ENCODE measurements at places on chromosomes 1 and 21.
A peak's percentile ranks its signal among the peaks of the same experiment; 100 is the strongest.

- DNase-seq, result no peak
Observed at GRCh38 chr1:58585581-58586151, 8.6 kb upstream of the TACSTD2 start.

DNA sequence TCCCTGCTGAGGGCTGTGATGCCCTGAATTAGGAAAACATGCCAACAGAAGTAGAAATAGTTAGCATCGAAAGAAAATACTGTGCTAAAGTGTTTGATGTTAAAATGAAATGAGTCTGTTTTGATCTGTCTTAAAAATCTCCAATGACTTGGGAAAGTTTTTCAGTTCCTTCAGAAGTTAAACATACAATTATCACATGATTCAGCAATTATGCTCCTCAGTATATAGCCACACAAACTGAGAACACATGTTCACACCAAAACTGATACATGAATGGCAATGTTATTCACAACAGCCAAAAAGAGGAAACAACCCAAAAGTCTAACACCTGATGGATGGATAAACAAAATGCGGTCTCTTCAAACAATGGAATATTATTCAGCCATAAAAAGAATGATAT lies 130.6 kb downstream of the PTPN14 start:
- no peak for DNase-seq

- no peak for DNase-seq
Observed at GRCh38 chr1:81231729-81232038, 569.0 kb upstream of the ADGRL2 start.

DNA sequence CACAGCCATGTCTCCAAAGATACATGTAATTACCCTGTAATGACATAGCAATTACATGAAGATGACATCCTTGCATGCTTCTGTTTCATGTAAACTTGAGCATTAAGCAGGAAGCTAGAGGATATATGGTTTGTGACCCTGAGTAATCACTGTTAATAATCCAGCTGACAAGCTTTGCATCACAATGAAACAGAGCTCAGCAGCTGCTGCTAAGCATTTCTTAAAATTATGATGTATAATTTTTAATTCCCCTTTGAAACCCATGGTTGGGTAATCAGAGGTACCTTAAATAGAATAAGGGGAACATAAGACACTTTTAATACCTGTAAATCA lies 293.5 kb downstream of the NTNG1 start:
- DNase-seq, result no peak

DNA sequence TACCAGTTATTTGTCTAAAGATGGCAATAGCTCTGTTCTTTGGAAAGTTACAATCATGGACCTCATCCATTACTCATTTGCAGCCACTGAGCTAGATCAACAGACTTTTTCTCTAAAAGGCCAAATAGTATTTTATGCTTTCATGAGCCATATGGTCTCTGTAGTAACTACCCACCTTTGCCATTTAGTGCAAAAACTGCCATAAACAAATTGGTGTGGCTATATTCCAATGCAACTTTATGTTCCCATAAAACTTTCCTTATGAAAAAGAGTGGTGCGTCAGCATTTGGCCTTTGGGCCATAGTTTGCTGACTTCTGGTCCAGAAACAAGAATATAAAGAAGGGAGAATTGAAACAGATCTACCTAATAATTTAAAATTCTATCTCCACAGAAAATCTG lies 20.1 kb upstream of the KCTD3 start:
- no peak for DNase-seq

- DNase-seq, result no peak
Observed at GRCh38 chr1:42944246-42944928, 14.3 kb downstream of the SLC2A1 start.

DNA sequence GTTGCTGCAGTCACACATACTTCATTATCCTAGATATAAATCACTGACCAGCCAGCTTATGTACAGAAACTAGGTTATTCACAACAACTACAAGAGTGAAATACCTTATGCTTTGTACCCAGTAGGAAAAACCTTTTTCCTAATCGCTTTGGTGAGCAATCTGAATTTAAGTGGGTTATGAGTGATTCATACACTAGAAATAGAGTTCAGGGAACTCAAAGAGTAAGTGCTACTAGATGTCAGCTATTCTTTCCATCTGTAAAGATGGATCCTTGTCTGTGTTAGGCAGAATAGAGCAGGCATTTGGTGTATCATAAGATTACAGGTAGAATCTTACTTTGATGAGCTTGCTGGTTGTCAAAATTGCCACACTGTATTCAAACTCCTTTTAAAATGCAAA lies 101.9 kb downstream of the ZNF644 start:
- DNase-seq, result no peak

GRCh38 chr1:207853372-207853757 lies 57.6 kb downstream of the CD34 start:
- DNase-seq, result no peak

DNA sequence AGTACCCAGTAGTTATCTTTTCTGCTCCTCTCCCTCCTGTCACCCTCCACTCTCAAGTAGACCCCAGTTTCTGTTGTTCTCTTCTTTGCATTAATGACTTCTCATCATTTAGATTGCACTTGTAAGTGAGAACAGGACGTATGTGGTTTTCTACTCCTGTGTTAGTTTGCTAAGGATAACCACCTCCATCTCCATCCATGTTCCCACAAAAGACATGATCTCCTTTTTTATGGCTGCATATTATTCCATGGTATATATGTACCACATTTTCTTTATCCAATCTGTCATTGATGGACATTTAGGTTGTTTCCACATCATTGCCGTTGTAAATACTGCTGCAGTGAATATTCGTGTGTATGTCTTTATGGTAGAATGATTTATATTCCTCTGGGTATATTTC lies 1346.5 kb downstream of the MRPL39 start:
- no peak for DNase-seq

DNA sequence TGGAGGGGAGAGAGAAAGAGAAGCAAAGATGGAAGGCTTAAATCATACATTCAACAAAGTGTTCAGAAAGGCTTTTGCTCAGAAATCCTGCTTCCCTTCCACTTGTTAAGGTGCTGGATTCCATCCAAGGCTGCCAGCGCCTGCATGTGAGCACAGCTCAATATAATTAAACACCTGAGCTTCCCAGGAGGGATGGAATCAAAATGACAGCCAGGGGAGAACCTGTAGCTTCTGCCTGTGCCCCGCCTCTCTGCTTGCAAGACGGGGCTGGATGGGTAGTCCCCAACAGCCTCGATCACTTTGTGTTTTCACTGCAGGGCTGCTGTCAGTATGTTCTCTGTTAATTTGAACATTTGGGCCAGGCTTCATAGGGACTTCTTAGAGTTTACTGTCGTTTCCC lies 225.7 kb downstream of the KCNH1 start:
- no peak for DNase-seq

DNA sequence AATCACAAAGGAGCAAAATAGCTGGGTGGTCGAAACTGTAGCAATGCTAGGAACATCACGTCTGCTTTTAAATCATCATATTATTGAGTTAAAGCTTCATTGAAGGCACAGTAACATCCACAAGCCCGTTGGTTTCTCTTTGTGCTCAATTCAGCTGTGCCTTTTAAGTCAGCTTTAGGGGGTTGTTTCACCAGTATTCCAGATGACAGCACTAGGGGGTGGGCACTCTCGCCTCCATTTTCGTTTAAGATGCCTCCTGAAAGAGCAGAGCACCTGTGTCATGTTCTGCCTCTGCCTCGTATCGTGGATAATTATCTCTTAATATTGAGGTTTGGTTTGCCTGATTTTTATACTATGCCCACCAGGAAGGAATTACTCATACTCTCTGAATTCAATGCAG lies 139.8 kb upstream of the PTBP2 start:
- no peak for DNase-seq

GRCh38 chr1:219299420-219299819 lies 125.7 kb downstream of the LYPLAL1 start:
- DNase-seq, result no peak

GRCh38 chr1:8422510-8423268 lies 104.8 kb downstream of the SLC45A1 start:
- DNase-seq, result no peak

- peak; percentile 44 for DNase-seq
Observed at GRCh38 chr1:115829023-115829674, 11.8 kb downstream of the NHLH2 start.

DNA sequence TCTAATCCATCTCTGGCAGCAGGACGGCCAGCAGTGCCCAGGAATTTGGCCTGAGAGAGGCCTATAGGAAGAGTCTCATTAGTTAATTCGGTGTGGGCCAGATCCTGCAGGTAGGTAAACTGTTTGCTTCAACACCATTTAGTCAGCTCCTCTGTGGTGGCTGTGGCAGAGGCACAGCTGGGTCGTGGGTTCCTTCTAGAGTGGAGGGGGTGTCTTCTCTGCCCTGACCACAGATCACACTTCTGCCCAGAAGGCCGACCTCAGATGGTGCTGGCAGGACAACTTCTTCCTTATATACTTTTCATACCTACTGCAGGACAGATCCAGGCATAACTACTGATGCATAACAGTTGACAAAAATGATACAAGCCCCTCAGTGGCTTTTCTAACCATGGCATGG lies 281.4 kb downstream of the RPS6KC1 start:
- no peak for DNase-seq

GRCh38 chr1:153571706-153572105 lies 6.1 kb upstream of the S100A2 start:
- DNase-seq, result no peak

- DNase-seq, result no peak
Observed at GRCh38 chr1:42186152-42186551, 21.6 kb upstream of the GUCA2A start.

- no peak for DNase-seq
Observed at GRCh38 chr1:100982793-100983192, 42.8 kb downstream of the DPH5 start.

GRCh38 chr1:10710489-10710888 lies 86.0 kb downstream of the CASZ1 start:
- no peak for DNase-seq

- no peak for DNase-seq
Observed at GRCh38 chr1:183484254-183484653, 12.0 kb downstream of the SMG7 start.

DNA sequence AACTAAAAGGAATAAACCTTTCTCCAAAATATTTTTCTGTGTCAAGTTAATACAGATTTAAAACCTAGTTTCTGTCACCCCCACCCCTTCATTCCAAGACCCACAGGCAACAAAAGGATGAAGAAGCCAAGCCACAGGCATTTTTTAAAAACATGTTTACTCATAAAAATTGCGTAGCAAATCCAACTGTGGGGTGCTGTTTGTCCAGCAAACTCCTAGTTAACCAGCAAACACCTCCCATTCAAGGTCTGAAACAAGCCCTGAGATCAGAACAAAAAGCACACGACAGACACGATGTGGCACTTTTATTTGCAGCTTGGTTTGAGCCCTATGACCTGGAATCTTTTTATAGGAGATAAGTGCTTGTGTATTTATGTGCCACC lies 149.9 kb upstream of the CAMK1G start:
- DNase-seq, result no peak

DNA sequence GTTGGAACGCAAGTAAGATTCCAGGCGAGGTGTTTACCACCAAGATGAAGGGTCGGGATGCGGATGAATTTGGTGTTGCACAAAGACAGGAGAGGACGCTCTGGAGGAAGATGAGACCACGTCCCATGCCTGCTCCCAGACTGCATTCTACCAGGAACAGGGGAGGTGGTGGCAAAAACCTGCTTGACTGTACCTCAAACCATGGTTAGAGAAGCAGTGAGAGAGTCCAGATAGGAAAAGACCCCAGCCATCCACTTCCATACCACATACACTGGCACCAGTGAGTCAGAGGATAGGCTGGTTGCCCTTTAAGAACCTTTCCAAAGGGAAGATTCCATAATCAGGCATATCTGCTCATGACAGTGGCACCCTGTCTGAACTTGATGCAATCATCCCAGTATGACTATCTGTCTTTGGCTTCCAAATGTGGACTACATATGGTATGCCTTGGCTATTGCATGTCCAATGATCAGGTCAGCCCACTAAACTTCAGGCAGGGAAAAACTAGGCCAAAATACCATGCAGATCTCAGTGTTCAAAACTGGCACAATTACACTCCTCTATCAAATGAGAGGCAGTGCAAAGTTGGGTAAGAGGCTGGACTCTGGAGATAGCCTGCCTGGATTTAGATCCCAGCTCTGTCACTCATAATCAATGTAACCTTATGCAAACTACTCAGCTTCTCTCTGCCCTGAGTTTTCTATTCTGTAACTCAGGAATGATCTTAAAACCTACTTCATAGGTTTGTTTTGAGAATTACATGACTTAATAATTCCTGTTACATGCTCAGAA lies 20.6 kb downstream of the NPR1 start:
- DNase-seq, result no peak

DNA sequence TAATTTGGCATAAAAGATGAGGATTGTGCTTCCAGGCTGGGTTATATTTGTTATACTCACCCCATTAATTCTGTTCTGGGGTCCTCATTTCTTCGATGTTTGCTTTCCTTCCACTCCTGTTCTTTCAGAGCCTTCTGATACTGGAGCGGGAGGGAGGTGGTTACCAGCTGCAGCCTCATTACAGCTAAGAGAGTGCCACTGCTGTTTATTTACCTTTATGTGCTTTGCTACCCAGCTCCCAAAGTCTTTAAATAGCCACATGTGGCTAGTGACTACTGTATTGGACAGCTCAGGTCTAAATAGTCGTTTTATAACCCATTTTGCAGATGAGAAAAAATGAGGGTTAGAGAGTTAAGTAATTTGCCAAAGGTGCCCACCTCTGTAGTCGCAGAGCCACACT lies 25.1 kb downstream of the PLEKHM2 start:
- DNase-seq, result no peak

GRCh38 chr1:95562230-95562629 lies 328.2 kb downstream of the RWDD3 start:
- no peak for DNase-seq

DNA sequence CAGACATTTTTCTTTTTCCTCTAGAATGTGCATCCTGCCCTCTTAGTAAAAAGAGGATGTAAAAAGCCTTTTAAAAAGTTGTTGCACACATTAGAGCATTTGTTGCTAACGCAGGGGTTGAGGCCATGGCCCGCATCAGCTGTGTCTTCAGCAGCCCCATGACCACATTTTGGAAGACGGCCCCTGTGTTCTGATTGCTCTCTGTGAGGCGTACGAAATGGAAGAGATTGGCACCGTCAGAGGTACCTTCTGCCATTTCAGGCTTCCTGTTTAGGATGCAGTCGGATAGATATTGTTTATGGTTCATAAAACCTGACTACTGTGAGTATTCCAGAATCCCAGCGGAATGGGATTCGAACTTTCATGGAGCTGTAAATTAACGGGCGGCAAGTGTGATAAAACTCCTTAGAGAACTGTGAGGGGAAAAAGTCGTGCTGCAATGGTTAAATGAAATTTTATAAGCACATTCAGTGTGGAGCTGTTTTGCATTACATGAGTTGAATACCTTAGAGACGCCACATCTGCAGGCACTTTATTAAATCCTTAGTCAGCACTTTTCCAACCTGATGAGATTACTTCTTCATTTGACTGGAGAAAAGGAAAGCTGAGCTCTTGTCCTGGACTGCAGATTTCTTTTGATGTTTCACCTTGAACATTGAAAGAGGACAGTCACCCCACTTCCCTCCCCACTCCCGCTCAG lies 273.9 kb downstream of the TM2D1 start:
- DNase-seq, result no peak

GRCh38 chr1:85116856-85117255 lies 68.6 kb upstream of the MCOLN3 start:
- no peak for DNase-seq

- no peak for DNase-seq
Observed at GRCh38 chr21:27722095-27722494, 755.2 kb upstream of the ADAMTS5 start.

GRCh38 chr1:34425785-34426184 lies 249.1 kb downstream of the C1orf94 start:
- DNase-seq, result no peak
